Tibial nerve (tissue), 4 donors: ENCODE measurements at places on chromosomes 6 and 20.
A peak's percentile ranks its signal among the peaks of the same experiment; 100 is the strongest.

GRCh38 chr20:9966966-9967365 is 67.8 kb upstream of the ANKEF1 start:
- no peak for DNase-seq

- no peak for DNase-seq
Measured at GRCh38 chr20:13858439-13858838, 73.6 kb downstream of the NDUFAF5 start.

DNA sequence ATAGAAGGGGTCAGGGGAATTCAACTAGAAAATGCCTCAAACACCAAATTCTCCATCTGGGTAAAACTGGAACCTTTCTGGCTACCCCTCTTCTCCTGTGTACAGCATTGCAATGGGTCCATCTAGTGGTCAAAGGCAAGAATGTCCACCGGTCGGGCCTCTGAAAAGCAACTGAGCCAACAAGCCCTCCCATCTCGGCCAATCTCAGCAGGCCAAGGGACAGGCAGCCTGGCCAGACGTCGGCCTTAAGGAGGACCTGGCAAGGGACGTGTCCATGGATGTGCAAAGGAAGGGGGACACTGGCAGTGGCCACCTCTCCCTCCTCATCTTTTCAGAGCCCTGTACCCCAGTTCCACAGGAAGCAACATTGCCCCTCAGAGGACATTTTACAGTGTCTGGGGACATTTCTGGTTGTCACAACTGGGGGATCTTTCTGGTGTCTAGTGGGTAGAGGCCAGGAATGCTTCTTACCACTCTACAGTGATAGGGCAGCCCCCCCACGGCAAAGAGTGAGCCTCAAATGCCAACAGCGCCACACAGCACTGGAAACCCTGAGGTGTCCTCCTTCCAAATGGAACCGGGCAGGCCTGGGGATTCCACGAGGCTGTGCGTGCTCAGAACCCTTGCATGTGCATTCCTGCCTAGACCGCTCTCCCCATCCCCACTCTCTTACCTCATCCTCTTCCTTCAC is 99.8 kb upstream of the FOXA2 start:
- DNase-seq = peak; percentile 53

- no peak for DNase-seq
Measured at GRCh38 chr6:14732226-14732843, 513.5 kb upstream of the JARID2 start.

DNA sequence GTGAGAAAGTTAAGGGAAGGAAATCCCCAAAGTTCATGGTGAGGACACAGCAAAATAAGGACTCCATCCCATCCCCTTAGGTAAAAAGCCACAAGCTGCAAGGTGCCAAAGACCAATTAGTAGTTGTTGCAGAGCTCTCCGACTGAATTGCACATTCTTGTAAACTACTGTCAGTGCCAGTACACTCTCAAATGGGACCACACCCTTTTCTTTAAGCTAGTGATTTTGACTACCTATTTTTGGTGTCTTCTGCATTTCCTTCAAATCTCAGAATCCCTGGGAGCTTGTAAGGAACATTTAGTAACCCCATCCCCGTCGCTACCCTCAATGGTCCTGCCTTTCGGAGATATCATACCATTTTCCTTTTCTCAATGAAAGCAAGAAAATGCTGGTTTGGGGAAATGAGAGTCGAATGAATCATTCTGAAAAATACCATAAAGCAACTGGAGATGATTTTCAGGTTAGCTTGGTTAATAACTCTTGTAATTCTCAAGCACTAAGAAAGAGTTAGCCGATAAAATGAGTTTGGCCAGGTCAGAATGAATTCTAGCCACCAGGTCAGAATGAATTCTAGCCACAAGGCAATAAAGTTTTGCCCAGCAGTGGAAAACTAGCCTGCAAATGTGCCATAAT is 5.2 kb upstream of the HMGN3 start:
- no peak for DNase-seq

- no peak for DNase-seq
Measured at GRCh38 chr6:125222531-125223455, 69.2 kb downstream of the TPD52L1 start.

DNA sequence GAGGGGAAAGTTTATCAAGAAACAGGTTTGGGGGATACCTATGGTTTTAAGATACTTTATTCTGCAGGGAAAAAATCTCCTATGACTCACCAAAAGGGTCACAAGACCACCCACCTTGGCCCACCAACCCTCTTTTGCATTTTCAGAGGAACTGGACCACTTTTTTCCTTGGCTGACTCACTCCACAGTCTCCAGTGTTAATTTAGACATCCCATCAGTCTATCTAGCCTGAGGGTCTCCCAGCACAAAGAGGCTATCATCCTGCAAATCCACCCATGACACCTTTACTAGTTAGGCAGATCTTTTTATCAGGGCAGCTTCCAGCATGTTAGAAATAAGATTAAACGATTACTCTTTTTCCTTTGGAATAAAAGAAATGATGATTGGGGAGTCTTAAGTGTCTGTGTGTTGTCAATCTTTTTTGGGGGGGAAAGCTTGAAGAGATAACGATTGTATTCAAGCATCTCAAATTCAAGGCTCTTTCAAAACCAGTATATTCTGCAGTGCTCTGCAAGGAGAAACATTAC is 138.1 kb upstream of the RIN2 start:
- DNase-seq = no peak

- DNase-seq = no peak
Measured at GRCh38 chr6:121592261-121592935, 157.0 kb downstream of the GJA1 start.

DNA sequence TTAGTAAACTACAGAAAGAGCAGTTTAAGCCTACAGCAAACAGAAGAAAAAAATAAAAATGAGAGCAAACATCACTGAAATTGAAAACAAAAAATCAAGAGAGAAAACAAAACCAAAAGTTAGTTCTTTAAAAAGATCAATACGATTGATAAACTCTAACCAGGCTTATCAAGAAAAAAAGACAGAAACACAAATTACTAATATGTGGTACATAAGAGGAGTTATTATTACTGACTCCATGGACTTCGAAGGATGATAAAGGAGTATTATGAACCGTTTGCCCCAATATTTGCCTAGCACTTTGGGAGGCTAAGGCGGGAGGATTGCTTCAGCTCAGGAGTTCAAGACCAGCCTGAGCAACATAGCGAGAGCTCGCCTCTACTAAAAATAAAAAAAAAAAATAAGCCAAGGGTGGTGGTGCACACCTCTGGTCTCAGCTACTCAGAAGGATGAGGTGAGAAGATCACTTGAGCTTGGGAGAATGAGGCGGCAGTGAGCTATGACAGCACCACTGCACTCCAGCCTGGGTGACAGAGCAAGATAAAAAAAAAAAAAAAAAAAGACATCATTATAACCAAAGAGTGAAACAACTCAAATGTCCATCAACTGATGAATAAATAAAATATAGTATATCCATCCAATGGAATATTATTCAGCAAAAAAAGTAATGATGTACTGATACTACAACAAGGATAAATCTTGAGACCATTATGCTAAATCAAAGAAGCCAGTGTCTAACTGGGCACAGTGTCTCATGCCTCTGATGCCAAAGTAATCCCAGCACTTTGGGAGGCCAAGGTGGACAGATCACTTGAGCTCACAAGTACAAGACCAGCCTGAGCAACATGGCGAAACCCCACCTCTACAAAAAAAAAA is 12.9 kb downstream of the TRPC4AP start:
- DNase-seq = no peak

DNA sequence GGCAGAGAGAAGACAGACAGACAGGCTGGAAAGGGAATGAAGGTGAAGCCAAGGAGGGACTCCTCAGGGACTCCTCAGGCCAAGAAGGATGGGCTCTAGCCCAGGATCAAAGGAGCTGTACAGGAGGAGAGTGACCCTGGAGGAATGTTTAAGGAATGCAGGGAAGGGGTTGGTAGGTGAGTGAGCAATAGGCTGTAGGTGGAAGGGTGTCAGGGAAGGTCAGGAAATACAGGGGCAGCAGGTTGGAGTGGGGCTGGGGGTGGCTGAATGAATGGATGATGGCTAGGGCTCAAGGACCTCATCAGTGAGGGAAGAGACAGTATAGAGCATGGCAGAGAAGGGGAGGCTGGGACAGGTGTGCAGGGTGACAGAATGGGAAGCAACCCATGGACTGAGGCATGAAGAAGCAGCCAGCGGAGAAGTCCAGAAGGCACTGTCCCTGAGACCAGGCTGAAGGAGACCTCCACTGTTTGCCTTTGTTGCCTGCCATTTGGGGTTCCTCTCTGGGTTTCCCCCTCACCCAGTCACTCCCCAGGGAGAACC is 13.2 kb downstream of the SYNGAP1 start:
- DNase-seq = no peak

GRCh38 chr6:13292774-13293173 is 35.6 kb downstream of the TBC1D7 start:
- no peak for DNase-seq

DNA sequence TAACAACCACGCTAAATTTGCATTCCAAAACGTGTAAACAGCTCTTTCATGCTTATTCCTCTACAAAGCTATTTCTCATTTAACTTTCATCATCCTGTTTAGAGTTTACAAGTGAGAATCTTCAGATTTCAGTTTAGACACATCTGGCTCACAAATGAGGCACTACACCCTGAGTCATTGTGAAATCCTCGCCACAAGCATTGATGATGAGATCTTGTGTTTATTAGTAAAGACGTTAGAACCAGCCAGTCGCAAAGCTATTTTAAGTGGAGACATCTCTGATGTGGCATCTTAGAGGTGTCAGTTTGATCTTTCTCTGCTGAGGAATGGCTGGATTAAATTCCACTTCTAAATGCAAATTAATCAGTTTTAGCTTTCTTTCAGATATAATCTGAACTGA is 8.3 kb upstream of the ISM1 start:
- no peak for DNase-seq

- no peak for DNase-seq
Measured at GRCh38 chr6:144922120-144922722, 637.1 kb downstream of the UTRN start.

GRCh38 chr6:86581833-86582232 is 355.5 kb upstream of the HTR1E start:
- DNase-seq = no peak

GRCh38 chr6:80541886-80542285 is 435.4 kb downstream of the BCKDHB start:
- DNase-seq = no peak

- DNase-seq = no peak
Measured at GRCh38 chr6:3290149-3290930, 31.6 kb downstream of the PSMG4 start.

DNA sequence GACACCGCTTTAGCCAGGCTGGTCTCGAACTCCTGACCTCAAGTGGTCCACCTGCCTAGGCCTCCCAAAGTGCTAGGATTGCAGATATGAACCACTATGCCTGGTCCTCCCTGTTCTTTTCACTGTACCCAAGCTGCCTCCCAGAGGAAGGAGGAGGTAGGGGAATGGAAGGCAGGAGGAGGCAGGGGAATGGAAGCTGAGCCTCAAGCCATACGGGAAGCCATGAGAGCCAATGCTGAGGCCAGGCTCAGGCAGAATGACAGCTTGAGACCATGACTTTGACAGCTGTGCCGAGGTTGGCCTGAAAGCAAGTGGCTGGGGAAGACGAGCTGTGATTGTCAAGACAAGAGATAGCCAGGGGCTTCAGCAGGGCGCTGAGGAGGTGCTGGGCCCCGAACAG is 13.6 kb upstream of the ZNF335 start:
- no peak for DNase-seq

GRCh38 chr6:132418235-132418965 is 17.1 kb upstream of the MOXD1 start:
- DNase-seq = no peak

GRCh38 chr6:73340048-73340447 is 14.0 kb downstream of the DPPA5 start:
- no peak for DNase-seq

DNA sequence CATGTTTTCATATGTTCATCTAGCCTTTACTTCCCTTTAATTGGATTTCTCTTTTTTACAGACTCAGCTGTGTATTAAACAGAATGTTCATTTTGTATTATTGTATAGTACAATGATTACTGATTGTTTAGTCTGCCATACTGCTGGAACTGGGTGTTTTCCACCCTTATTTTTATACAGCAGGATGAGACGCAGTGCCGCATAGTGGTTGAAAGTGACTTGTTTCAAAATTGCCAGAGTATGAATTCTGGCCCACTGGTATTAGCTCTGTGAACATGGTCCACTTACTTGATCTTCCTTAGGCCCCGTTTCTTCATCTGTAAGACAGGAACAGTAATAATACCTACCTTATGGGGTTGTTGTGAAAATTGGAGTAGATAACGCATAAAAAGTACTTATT is 22.1 kb downstream of the AFDN start:
- DNase-seq = no peak

- DNase-seq = no peak
Measured at GRCh38 chr6:168837254-168838036, 396.5 kb downstream of the SMOC2 start.

GRCh38 chr20:50314678-50315335 is 124.2 kb downstream of the CEBPB start:
- DNase-seq = no peak

DNA sequence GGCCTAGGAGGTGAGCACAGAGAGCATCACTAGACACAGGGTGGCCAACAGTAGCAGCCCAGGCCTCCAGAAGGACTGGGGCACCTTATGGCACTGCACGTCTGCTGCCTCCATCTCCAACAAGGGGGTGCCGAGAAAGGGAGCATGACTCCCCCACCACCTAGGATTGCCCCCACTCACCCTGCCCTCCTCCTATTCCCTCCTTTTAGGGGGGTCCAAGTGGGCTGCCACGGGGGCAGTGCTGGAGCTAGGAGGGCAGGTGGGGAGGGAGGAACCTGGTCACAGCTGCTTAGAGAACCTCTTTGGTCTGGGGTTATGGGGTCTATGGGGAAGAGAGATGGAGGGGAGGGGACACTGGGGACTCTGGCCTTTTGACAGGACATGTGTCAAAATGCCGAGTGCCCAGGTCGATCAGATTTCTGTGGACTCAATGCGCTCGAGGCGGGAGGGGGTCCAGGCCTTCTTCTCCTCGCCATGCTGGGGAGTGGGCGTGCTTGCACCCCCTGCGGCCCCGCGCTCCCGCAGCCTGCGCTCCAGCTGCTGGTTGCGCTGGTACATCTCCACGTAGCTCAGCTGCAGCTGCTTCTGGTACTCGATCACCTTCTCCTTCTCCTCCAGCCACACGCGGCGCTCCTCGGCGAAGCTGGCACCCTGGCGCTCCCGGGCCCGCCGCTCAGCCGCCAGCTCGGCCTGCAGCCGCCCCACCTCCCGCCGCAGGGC is 4.5 kb upstream of the FASTKD5 start:
- no peak for DNase-seq

DNA sequence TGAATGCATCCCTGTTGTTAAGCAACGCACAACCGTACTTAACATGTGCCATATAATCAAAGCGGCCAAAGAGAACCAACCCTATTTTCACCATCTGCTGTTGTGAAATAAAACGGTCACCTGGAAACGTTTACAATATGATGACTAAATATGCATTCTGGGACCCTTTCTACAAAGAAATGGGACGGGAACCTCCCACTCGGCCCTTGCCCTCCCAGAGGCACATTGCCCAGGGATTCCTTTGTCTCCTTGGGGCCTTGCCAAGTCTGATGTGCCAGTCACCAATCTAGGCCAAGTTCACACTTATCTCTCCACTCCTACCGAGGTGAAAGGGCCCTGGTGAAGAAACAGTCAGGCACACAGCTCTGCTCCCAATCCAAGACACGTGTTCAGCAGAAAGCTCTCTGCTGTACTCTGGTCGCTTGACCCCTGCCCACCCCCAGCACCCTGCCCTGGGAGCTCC is 427.4 kb upstream of the JARID2 start:
- DNase-seq = no peak
